ENCODE measurements at places on chromosomes 6 and 20.
A peak's percentile ranks its signal among the peaks of the same experiment; 100 is the strongest.

DNA sequence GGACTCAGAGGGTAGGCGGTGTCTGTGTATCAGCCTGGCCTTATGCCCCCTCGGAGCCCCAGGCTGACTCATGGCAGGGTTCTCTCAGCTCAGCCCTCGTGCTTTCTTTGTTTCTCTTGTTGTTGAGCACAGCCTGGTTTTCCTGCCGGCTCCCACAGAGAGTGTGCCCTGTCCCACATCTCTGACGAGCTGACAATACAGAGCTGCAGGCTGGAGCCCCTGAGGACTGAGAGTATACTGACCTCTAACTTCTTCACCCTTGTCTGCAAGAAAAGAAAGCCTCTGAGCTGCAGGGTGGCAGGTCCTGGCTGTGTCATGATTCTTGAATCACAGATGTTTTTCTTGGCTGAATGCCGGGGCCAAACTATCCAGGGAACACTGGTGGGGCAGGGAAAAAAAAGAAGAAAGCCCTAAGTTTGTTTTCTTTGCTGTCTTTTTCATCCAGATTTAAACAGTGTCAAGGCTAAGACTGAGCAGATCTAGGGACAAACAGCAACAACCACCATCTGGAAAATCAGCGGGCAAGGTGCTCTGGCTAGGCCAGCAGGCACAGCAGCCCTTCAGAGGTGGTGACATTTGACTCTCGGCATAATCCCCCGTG, 63.3 kb upstream of the ZNF133 start:
- peak; percentile 12 for DNase-seq

- DNase-seq = no peak
Measured at GRCh38 chr20:38633577-38634093, 32.0 kb downstream of the ARHGAP40 start.

- DNase-seq = no peak
Measured at GRCh38 chr20:32110173-32110704, 725 bp downstream of the TM9SF4 start.

- DNase-seq = no peak
Measured at GRCh38 chr6:90900034-90900433, 313.2 kb upstream of the MAP3K7 start.

GRCh38 chr6:159481897-159482296, 211.1 kb downstream of the SOD2 start:
- DNase-seq = no peak

DNA sequence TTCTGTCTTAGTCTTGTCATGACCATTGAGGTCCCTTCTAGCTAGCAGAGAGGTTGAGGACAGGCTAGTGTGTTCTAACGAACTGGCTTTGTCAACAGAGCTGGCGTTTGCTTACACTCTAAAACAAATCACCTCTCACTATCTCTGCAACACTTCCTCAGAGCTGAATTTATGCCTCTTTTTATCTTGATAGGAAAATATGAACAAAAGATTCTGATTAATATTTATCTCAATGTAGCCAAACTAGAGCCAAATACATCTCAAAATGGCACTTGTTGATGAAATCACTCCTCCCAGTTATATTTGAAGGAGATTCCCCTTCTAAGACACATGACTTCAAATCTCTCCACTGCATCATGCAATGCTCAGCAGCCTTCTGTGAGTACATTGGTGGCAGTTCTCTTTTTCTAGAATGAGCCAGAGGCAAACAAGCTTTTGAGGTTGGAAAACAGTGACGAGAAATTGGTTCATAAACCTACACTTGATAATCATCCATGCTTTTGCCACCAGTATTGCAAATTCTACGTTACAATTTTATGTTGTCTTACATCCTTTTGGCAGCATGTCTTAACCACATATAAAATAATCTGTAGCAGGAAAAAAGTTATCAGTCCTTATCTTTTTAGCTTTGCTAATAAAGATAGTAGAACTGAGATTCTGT, 615.7 kb upstream of the CITED2 start:
- DNase-seq = no peak

GRCh38 chr6:93746892-93747291, 327.5 kb upstream of the EPHA7 start:
- DNase-seq = no peak

DNA sequence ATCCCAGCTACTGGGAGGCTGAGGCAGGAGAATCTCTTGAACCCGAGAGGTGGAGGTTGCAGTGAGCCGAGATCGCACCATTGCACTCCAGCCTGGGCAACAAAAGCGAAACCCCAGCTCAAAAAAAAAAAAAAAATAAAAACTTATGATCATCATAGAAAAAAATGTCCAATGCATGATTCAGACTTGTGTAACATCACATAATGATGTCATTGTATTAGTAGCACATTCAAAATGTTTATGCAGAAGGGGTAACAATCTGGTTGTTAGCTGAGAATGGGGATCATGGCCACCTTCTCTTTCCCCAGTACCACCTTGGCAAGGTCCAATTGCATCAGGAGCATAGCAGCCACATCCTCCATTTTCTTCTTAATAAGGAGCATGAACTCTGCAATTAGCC, 137.6 kb upstream of the MARCKS start:
- DNase-seq = no peak

DNA sequence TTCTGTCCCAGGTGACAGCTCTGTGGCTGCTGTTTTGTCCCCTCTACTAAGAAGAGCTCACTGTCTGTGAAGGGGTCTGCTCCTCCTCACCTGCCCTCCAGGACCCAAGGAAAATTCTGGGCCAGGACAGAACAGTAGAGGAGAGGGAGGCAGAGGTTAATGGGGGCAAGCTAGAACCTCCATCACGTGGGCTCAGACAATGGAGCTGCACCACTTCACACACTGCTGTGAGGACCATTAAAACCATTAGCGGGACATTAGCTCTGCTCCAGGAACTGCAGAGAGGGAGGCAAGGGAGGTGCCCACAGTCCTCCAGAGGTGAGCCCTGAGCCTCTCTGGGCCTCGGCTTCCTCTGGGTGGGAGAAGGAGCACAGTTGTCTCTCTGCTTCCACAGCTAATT, 78.4 kb downstream of the NOL4L start:
- no peak for DNase-seq
